Umbilical cord (tissue), 2 donors: ENCODE measurements at places on chromosomes 6 and 20.
A peak's percentile ranks its signal among the peaks of the same experiment; 100 is the strongest.

DNA sequence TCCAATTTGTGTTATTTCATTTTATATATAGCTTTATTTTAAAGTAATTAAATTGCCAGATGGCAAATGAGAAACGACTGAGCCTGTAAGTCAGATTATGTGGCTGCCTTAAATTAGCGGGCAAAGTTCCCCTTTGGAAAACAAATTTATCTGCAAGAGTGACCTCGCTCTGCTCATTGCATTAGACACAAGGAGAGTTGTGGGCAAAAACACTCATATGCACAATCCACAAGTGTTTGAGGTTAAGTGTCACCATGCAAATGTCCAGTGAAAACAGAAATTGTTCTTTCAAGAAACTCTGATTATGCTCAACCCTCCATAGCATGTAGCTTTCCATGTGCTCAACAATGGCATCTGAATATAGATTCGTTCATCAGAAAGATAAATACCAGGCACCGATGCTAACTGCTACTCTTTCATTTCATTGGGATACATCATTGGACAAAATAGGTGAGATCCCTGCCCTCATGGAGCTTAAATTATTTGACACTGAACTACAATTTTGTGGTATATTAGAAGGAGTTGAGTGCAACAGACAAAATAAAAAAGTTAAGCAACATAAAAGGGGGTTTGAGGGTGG is 1.7 kb upstream of the NHSL1 start:
- no peak for DNase-seq

DNA sequence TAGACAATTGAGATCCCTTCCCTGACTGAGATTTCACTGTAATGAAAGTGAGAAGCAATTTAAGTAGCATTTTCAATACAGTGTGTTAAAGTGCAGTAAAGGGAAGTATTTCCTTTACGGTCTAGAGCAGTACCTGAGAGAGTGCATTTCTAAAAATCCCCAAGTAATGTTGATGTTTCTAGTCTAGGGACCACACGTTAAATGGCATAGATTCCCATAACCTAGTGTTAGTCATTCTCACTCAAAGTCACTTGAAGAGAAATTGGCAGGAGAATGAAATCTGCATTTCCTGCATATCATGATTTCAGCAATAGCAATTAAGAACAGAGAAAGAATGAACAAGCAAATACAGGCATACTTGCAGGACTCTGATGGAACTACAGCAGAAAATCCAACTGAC is 67.9 kb downstream of the CGA start:
- no peak for DNase-seq

DNA sequence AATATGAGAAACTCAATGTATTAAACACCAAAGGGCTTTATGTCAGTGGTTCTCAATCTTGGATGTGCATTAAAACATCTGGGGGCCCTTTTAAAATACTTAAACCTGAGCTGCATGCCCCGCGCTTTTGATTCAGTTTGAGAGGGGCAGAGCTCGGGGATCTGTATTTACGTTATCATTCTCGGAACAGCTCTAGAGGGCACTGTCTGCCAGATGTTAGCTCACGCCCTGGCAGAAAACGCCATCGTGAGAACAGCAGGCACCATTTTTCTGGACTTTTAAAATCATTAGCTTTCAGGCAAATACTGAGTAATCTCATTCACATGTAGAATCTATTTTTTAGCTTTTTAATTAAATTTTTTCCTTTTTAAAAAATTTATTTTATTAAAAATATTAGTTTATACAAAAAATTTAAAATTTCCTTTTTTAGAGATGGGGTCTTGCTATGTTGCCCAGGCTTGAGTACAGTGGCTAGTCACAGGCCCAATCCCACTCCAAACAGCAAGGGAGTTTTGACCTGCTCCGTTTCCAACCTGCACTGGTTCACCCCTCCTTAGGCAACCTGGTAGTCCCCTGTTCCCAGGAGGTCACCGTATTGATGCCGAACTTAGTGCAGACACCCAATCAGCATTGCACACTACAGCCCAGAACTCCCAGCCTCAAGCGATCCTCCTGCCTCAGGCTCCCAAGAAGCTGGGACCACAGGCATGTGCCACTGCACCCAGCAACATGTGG is 30.0 kb upstream of the ZNF133 start:
- DNase-seq: no peak

- DNase-seq: peak; percentile 54
These were observed 55.2 kb upstream of the CITED2 start for GRCh38 chr6:139429580-139430145.
